ENCODE measurements at places on chromosomes 3 and 15.

- no peak for DNase-seq
These were observed 91.0 kb upstream of the SLC6A11 start for GRCh38 chr3:10725067-10725466.

DNA sequence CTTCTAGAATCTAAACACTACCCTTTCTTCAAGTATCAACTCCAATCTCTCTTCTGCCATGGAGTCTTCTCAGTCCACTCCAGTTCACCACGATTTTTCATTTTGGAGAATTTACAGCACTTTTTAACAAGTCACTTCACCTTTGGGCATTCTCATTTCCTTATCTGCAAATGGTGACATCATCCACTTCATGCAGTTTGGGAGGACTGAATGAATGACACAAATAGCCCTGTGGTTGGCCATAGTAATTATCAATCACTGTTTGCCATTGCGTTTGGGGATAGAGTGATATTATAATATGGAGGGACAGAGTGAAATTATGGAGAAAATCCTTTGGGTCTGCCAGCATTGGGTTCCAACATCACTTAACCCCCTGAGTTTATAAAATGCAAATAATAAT is 38.0 kb upstream of the TM4SF1 start:
- no peak for DNase-seq

DNA sequence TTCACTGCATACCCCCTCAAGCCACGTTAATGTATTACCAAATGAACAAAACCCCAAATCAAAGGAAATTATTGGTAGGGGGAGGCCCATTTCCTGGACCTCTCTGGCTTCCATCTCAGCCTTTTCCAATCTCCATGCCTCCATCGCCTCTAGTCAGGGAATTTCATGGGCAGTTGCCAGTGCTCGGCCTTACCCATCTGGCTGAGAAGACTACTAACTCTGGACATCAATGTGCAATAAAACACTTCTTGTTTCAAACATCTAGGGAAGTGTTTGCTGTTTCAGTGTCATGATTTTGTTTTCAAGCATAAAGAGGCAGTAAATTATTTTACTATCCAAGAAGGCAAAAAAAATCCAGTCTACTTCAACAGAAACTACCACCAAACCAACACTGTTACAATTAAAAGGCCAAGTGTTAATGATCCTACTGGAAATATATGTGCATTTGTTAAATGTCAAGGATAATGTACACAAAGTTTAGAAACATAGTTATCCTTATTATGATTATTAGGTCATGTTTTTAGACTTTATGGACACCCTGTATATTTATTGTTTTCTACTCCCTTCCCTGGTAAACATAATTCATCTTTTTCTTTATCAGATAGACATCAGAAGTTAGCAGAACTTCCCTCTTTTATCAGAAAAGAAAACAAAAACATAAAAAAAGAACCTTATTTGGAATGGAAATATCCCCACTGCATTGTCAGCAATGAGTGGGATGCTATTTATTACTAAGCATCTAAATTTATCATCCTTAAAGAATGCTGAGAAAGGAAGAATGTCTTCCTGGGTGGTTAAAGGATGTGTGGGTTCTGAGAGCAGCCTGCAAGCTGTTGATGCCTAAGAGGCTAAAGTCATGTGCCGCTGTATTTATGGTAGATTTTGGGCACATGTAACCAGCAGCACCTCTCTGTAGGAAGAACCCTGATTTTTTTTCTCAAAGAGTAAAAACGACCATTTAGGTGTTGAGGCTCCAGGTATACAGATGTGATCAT is 15.2 kb downstream of the LDHAL6B start:
- DNase-seq, result no peak

- no peak for DNase-seq
These were observed 202.6 kb downstream of the KLHL25 start for GRCh38 chr15:85592148-85592547.

GRCh38 chr3:197336348-197336747 is 37.9 kb upstream of the DLG1 start:
- no peak for DNase-seq

GRCh38 chr3:18579661-18580060 is 154.5 kb upstream of the SATB1 start:
- DNase-seq, result no peak

- DNase-seq, result peak; percentile 55
These were observed 1.6 kb upstream of the MCTP2 start for GRCh38 chr15:94229591-94230369.

DNA sequence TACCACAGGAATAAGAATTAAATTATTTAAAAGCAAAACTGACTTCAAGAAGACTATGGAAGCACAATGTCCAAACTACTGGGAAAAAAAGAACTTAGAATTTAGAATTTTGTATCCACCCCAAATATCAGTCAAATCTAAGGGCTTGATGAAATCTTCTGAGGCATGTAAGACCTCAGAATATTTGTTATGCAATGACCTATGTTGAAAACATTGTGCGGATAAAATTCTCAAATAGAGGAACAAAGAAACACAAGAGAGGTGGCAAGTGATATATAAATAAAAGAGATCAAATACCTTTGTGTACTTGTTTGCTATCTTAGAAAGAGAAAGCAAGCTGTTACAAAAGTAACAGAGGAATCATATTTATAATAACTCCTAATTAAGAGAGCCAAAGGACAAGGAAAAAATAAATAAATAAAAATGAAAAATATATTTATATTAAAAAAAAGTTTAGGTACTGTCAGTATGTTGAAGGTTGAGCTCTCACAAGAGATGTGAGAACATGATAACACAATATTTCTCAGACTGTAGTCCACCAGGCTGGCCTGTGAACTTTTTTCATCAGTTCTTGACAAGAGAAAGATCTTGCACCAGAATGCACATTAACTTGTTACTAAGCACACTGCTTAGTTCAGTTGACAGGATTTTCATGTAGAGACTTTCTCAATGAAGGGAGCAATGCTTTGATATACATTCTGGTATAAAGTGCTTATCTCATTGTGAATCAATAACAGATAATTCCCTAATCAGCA is 50.0 kb downstream of the CPA3 start:
- no peak for DNase-seq

DNA sequence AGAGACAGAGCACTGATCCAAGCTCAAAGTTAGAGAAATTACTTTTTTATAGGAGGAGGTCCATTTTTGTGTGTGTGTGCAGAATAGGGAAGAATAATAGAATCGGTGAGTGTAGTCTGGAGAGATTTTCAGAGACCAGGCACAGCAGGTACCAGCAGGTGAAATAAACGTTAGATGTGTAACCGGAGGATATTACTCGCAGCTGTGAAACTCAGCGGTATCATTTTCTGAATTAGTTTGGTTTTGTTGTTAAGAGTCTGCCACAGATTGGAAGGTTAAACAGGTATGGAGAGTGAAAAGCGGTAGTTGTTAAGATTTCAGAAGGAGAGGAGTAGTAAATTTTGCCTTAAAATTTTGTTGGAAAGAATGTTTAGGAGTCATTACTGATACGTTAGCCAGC is 69.9 kb downstream of the RGMA start:
- DNase-seq, result no peak

DNA sequence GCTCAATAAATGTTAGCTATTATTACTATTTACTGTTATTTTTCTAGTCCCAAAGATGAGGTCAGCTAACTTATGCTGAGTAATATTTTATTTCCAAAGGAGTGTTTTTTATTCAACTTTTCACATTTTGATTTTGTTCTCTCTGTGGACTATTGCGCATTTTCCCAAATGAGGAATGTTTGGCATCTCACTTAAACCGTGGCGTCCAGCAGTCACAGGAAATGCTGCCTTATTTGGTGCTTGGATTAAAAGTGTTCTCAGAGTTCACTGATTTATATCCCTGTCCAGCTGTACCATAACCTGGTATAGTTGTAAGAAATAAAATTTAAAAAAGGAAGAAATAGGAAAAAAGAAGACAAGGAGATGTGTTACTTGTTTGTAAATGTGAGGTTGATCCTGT is 166.8 kb downstream of the THSD4 start:
- no peak for DNase-seq

DNA sequence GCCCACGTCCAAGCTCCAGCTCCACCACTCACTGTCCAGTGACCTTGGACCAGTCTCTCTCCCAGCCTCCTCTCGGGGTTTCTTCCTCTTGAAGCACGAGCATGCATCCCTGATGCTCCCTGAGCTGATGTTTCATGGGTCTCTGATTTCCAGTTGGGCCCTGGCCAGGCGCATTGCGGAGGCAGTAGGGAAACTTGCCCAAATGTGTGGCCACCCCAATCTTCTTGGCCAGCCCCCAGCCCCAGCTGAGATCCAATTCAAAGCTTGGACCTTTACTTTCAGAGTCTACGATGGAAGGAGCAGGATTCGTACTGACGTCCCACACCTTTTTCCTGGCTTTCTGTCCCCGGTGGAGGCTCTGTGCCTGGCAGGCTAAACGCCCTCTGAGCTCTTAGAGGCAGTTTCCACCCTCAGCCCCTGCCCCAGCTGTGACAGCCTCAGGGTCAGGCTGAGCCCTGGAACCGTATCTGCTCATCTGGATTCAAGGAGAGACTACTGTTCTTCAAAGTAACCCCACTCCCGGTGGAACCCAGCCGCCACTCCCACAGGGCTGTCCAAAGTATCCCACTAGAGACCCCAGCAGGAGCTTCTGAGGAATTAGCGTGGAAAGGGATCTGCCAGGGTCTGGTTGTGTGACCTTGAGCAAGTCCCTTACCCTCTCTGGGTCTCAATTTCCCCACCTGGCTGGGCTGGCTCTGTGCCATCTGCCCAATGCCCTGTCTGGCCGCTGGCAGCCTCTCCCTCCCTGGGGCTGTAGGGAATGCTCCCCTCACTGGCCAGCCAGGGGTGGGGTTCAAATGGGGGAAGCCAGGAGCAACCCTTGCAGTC is 37.4 kb downstream of the CPN2 start:
- no peak for DNase-seq

GRCh38 chr3:52237657-52238172 is 1.2 kb downstream of the TWF2 start:
- no peak for DNase-seq

GRCh38 chr3:42119561-42120355 is 28.6 kb downstream of the TRAK1 start:
- DNase-seq, result no peak

DNA sequence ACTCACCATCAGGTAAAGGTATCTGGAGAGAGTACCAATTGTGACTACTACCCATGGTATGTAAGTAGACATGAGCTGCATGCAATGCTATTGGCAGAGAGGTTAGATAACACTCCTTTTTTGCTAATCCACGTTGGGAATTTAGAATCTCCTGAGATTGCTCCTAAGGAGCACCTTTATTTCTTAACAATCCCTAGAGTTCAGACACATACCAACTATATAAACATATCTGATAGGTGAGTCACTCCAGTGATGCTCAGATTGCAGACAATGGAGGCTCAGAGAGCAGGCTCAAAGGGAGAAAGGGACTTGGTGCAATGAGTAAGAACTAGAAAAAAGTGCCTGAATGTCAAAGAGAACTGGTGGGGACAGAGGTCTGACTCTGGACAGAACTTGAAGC is 47.0 kb upstream of the LRRFIP2 start:
- no peak for DNase-seq

GRCh38 chr3:146653978-146654377 is 48.8 kb upstream of the PLSCR5 start:
- DNase-seq, result no peak

DNA sequence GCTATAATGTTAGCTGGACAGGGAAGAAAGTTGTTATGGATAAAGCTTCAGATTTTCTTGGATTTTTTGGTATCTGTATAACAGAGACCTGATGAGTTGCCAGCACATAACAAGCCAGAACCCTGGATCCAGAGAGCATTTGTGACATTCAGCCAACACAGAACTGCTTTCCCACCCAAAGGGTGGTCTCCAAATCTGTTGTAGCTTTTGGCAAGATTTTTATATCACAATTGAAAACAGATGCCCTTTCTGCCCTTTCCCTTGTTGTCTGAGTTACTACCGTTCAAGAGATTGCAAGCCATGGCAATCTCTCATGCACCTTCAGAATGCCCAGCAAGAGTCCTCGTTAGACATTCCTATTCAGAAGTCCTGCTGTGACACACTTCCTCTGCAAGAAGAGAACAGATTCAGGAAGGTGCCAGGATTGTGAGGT is 107.6 kb upstream of the FGF7 start:
- no peak for DNase-seq

- DNase-seq, result no peak
These were observed 109.4 kb downstream of the KLHL25 start for GRCh38 chr15:85685356-85685755.

DNA sequence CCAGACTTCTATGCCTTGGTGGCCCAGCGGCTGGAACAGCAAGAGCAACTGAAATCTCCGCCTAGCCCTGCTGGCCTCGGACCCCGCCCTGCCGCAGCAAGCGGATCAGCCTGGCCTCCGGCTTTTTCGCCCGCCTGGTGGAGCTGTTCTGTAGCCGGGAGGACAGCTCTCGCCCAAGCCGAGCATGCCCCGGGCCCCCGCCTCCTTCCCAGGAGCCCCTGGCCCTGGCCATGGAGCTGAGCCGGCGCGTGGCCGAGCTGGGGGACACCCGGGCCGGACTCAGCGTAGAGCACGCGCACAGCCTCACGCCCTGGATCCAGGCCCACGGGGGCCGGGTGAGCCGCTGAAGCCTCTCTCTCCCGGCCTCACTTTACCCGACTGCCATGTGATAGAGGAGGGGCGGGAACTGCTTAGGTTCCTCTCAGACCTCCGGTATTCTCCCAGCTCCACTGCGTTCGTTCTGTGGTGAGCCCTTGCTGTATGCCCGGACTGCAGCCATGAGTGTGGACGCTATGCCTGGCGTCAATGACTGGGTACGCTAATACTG is 24.1 kb upstream of the MRPL3 start:
- DNase-seq, result no peak

GRCh38 chr3:37519661-37520060 is 342.0 kb upstream of the CTDSPL start:
- no peak for DNase-seq

DNA sequence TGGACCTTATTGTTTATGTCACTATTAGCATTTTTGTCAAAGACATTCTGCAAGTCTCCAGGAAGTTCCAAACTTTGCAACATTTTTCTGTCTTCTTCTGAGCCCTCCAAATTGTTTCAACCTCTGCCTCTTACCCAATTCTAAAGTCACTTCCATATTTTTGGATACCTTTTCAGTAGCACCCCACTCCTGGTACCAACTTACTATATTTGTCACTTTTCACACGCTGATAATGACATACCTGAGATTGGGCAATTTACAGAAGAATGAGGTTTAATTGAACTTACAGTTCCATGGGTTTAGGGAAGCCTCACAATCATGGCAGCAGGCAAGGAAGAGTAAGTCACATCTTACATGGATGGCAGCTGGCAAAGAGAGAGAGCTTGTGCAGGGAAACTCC is 1206.5 kb upstream of the EPHA6 start:
- DNase-seq, result no peak

GRCh38 chr3:186143250-186143649 is 34.4 kb upstream of the ETV5 start:
- DNase-seq, result no peak

- DNase-seq, result no peak
These were observed 52.4 kb downstream of the HEG1 start for GRCh38 chr3:125003369-125003853.

All from stimulated activated naive B cell treated with anti-CD40 and anti-IgM and Interleukin-4, amounts not matched to agents 10 μg/mL and 1 μg/mL and 100 μg/mL, for 72 hours (primary cell).